Hematopoietic multipotent progenitor cell treated with erythropoietin and hydrocortisone succinate and interleukin-3 and kit ligand, for 8 days (in vitro differentiated cells): ENCODE measurements at places on chromosomes 3 and 15.
A peak's percentile ranks its signal among the peaks of the same experiment; 100 is the strongest.

- no peak for DNase-seq
These were observed 320.3 kb downstream of the THSD4 start for GRCh38 chr15:71435552-71435951.

- no peak for DNase-seq
These were observed 163.6 kb upstream of the SETMAR start for GRCh38 chr3:4139462-4140140.

DNA sequence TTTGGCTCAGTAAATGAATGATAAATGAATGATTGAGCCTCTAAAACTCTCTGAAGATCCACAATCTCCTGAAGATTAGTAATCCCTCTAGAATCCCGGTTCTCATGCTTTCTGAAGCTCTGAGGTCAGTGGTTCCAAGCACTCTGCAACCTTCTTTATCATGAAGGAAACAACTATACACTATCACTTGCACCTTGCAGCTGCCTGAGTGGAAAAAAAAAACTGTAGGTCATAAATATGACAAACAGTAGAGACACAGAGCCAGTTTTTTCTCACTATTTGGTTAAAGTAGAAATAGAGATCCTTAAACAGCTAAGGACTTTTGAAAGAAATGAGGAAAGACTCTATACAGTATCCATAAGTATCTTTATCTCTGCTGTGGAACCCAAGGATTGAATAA lies 122.0 kb upstream of the CRBN start:
- no peak for DNase-seq

DNA sequence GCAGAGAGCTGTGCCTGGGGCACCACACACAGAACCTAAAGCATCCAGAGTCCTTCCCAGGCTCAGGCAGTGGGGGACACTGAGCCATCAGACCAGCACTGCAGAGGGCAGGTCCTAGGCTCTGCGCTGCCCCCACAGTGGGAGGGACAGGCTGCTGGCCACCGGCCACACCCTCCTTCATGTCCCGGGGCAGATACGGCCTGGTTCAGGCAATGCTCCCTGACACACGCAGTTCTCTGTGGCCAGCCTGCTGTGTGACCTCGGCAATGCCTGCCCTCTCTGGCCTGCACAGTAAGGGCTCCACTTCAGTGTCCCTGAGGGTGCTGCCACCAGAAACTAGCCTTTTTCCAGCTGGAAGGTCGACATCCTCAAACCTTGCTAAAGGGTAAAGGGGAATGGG lies 12.4 kb downstream of the LINGO1 start:
- no peak for DNase-seq

- DNase-seq = no peak
These were observed 375.9 kb downstream of the FGF12 start for GRCh38 chr3:192351441-192351840.

DNA sequence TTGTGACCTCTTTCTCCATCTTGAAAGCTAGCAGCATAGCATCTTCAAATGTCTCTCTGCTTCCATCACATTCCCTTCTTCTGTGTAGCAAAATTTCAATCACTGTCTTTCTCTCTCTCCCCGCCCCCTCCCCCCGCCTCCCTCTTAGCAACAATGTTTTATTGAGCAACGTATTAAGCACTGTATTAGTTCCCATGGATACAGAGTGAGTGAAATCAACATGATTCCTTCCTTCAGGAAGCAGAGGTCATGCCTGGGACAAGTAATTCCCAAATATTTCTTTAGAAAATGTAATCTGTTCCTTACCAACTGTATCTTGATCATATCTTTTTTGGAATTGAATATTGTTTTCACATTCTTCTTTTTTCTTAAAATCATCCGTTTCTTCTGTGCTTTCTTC lies 373.7 kb upstream of the NECTIN3 start:
- no peak for DNase-seq

DNA sequence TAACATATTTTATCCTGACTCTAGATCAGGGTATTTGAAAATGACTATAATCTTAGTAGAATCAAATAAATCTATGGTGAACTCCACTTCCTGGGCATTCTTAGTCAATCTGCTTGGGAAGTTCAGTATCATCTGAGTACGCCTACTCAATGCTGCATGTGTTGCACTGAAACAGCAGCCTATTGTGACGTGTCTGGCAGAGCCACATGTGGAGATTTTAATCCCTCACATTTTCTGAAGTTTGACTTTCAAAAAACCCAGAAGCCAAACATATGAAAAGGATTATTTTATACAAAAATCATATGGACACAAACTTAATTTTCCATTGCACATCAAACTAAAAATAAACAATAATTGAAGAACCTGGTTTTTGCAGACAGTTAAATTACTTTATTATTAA lies 798.3 kb downstream of the ROBO1 start:
- DNase-seq = no peak

DNA sequence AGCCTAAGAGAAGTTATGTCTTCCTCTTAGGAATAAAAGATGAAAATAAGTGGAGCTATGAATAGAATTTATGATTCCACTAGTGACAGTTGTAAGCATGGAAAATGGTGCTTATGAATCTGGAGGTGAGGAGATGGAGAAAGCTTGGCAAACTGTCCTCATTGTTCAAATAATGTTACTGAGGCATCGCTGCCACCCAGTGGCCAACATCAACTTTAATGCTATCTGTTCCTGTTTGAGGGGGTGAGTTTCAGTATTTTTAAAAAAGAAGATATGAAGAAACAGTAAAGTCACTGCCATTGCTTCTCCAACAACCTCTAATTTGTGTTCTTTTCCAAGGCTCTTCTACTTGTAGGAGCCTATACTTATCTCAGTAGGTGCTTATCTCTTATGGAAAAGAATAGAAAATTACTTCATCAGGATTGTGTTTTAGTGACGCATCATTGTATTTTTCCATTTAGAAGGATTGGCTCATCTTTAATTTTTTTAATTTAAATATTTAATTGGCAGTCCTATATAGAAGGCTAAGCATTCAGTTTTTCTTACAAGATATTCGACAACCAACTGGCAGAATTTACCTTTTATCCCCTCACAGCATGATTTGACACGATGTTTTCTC lies 260.4 kb upstream of the P2RY1 start:
- DNase-seq = peak; percentile 74

GRCh38 chr15:69457304-69458280 lies 5.0 kb downstream of the RPLP1 start:
- peak; percentile 53 for DNase-seq

- peak; percentile 80 for DNase-seq
These were observed 509.1 kb downstream of the SHQ1 start for GRCh38 chr3:72338942-72339669.

GRCh38 chr3:45078910-45079522 lies 52.9 kb downstream of the CLEC3B start:
- peak; percentile 43 for DNase-seq

- DNase-seq = no peak
These were observed 40.2 kb upstream of the TMEM87A start for GRCh38 chr15:42313463-42313862.

DNA sequence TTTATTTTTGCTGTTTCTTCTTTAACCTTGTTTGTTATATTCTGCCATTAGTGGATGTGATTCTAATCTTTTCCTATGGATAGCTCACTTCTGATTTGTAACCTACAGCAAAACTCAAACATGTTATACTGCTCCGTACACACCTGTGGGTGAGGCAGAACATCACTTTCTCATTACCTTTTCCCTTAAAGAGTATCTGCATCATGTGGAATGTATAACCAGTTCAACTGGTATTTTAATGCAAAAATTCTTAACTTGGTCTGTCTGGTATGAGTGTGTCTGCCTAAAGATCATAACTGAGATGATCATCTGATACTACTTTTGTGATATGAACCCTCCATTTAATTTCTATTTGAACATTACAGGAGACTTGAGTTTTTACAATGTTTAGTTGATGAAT lies 13.0 kb upstream of the UPK1B start:
- DNase-seq = no peak

GRCh38 chr15:57696146-57696545 lies 10.4 kb upstream of the POLR2M start:
- no peak for DNase-seq
